ENCODE measurements at places on chromosomes 16 and 17.
A peak's percentile ranks its signal among the peaks of the same experiment; 100 is the strongest.

GRCh38 chr17:55487695-55488432 lies 23.4 kb downstream of the SMIM36 start:
- DNase-seq = no peak

DNA sequence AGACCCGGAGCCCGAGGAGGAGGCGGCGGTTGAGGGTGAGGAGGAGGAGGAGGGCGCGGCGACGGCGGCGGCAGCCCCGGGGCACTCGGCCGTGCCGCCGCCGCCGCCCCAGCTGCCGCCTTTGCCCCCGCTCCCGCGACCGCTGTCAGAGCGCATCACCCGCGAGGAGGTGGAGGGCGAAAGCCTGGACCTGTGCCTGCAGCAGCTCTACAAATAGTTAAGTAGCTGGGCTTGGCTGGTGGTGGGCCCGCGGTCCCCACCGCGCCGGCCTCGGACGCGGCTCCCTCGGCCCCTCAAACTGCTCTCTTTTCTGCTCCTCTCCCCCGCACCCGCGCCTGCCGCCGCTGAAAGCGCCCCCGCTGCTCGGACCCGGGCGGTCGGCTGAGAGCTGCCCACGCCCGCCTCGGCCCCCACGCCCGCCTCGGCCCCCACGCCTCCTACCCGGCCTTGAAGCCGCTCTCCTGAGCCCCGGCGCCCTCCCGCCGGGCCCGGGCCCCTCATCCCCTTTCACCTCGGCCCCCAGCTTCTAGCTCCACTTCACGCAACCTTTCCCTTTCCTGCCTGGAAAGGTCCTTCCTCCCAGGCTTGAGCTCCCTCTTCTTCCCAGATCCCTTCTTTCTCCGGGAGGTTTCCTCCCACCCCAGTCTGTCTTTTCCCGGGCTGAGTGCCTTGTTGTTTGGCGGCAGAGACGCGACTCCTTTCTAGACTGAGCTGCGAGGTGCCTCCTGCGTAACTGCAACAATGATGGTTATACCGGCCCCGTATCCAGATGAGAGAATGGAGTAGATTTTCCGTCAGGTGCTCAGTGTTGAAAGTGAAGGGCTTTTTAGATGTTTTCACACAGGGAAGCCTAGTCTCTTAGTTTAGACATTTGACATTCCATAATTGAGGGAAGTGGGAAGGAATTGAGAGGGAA lies 850 bp downstream of the PPM1E start:
- no peak for DNase-seq

DNA sequence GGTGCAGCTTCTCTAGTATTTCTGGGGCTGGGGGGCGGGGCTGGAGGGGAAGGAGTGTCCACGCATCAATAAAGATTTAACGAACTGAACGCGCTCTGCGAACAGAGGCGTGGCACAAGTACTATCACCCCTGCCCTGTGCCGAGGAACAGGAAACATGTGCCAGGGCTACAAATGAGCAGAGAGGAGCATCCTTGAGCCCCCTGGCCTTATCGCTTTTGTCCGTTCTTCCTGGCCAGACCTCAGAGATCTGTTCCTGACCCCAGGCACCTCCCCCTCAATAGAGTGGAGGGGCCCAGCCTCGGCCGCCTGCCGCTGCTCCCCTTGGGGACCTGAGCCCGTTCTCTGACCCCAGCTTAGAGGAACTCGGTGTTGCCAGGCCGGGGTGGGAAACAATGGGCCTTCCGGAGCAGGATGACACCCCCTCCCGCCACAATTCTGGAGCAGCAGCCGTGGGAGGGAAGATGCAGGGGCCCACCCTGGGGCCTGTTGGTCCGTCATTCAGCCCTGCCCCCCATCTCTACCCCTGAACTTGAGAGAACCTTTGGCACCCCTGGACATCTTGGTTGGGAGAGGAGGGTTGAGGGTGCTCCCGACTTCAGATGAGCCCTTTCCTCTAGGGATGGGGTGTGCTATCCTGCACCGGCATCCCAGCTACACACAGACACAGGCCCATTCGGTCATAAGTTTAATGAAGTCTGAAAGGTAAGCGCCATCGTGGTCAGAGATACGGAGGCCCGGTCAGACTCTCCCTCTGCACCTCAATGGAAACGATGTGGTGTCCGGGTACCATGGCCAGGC lies 1.1 kb downstream of the NAA38 start:
- DNase-seq = no peak

- DNase-seq = no peak
These were observed 40.1 kb downstream of the CLEC16A start for GRCh38 chr16:10984509-10984908.

DNA sequence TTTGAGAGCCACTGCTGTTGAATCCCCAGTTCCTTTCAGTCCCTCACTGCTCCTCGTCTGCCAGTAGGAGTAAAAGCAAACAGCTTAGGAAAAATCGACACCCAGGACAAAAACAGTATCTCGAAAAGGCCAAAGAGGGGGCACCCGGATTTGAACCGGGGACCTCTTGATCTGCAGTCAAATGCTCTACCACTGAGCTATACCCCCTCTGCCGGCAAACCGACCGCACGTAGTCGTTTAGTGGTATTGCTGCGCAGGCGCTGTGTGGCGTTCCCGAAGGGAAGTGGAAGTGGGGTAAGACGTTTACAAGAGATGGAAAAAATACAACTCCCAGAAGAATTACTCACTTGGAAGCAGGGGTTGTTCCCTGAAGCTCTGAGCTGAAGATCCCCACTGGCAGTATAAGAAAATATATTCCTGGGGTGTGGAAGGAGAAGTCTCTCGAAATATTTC lies 2.2 kb upstream of the PLXDC1 start:
- peak; percentile 47 for DNase-seq

- DNase-seq = no peak
These were observed 176.1 kb downstream of the CCDC182 start for GRCh38 chr17:57569021-57569420.

DNA sequence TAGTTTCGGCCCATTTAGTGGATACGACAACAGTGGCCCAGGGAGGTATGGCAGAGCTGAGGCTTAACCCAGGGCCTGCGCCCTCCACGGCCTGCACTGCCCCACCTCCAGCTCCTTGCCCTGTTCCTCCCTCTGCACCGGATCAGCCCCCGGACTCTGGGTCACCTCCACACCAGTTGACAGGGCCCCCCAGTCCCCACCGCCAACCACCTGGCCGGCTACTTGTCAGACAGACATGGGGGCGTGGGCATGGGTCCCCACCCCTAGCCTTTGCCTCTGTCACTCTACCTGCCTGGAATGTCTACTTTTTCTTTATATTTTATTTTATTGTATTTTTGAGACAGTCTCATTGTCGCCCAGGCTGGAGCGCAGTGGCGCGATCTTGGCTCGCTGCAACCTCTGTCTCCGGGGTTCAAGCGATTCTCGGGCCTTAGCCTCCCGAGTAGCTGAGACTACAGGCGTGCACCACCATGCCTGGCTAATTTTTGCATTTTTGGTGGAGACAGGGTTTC lies 3.0 kb upstream of the ACTG1 start:
- DNase-seq = no peak

DNA sequence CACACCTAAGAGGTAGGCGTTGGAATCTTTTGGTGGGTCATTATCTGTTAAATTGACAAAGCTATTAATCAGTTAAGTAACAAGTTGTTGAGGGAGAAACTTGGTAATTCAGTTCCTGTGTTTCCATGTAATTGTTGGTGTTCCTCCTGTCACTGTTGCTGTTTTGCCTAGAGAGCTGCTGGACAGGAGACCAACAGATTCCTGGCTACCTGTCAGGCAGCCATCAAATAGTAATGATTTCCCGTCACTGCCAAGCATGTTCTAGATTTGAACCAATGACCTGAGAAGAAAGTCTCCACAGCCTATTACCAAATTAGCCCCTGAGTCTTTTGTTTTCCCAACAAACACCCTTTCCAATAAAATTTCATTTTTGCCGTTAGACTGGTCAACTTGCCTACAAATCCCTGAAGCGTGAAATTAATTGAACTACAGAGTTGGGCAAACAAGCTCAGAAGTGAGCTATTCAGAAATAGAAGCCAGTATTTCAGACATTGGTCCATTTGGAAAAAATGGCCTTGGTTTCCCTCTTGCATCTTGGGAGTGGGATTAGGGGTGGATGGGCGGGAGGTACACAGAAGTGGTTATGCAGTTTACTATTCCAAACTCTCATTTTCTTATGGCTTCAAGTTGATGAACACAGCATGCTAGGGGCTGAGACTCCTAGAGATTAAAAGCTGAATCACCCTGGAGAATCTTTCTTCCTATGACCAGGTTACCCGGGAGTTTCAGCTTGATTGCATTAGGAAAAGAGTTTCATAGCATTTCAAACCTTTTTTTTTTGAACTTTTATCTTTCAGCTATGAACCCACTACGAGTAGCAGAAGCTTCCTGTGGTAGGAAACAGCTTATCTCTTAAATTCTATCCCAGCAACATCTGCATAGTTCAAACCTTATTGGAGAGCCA lies 262.8 kb upstream of the MAF start:
- no peak for DNase-seq

DNA sequence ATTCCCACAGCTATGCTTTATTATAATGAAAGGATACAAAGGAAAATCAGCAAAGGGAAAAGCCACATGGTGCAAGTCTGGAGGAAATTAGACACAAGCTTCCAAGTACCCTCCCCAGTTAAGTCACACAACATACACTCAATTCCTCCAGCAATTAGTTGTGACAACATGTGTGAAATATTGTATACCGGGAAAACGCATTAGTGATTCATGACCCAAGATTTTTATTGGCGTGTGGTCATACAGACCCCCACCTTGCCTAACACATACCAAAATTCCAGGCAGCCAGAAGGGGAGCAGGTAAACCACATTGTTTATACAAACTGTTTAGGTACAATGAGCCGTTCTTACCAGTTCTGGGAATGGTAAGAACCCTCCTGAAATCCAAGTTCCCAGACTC lies 160.6 kb downstream of the CYB561 start:
- no peak for DNase-seq

DNA sequence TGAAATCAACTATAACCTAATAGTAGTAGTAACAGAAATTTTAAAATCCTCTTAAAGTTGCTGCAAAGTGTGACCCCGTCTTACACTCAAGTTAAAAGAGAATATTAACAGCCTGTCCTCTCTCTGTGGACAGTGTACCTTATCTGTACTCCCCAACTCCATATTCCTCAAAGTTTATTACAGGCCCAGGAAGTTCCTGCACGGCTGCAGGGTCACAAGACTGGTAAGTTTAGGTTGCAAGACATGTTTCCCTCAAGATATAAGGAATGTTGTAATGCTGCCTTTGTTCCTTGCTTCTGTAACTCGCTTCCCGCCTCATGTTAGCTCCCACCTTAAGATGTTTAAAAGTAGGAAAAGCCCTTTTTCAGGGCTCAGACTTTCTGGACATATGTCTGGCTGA lies 72.2 kb downstream of the ITFG1 start:
- no peak for DNase-seq

GRCh38 chr16:67283039-67283825 lies 3.9 kb downstream of the PLEKHG4 start:
- no peak for DNase-seq

GRCh38 chr17:48626245-48627117 lies at the start of gene HOXB9:
HOXB9 (minus strand) TSS chr17:48626358; CDS start chr17:48626269, 89 bp downstream.
- DNase-seq = no peak

GRCh38 chr17:69501591-69502468 lies 87.3 kb downstream of the MAP2K6 start:
- peak; percentile 47 for DNase-seq

DNA sequence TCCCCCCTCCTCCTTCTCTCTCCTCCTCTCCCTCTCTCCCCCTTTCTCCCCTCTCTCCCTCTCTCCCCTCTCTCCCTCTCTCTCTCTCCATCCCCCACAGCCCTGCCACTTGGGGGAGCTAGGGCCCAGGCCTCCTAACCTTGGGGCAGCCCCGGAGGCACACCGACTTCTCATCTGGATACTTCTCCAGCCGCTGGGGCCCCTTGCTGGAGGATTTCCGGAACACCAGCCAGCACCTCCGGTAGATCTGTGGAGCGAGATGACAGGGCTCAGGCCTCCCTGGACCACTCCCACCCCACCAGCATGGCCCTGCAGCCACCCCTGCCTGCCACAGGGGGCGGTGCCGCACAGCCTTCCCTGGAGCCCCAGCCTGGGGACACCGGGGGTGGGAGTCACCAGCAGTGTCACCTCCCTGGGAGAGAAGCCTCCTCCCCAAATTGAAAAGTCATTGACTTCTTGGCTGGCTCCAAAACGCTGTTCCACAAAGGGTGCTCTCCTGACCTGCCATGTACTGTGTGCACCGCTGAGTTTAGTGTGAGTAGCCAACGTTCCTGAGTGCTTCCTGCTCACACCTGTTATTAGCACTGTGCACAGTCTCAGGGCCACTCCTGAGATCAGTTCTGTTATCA lies 10.5 kb downstream of the DOK4 start:
- no peak for DNase-seq

DNA sequence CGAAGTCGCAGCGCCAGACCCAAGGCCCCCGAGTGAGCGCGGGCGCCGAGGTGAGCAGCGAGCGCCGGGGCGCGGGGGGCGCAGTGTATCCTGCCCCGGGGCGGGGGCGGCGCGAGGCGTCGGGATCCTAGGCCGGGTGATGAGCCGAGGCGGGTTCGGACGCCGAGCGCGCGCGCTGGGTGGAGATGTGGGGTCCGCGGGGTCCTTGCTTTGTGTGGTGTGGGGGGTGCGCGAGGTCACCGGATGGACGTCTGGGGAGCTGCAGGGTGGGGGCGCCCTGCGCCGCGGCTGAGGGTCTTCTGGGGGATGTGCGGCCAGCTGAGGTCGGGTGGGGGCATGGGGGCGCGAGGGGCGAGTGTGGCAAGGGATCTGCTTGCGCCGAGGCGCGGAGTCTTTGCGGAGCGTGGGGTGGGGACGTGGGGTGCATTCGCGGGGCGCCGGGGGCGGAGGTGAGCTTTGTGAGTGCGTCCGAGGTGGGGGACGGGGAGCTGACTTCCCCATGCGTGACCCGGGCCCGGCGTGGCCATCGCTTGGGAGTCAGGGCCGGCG lies 560 bp downstream of the RAI1 start:
- DNase-seq = no peak

DNA sequence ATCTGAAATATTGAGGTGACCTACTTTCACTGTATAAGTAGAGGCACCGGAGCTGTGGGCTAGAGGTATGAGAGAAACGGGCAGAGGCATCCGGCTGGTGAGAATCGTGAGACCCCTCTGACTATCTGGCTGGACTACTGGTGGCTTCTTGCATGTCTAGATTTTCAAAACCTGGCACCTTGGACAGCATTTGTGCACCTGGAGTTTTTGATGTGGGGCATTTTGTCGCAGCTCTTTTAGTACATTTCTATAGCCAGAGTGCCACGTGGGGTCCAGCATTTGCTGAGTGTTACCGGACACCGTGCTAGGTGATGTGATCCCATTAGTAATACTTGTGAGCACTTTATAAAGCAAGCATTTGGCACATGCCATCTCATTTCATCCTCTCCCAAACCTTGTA lies 32.6 kb upstream of the SHISA9 start:
- DNase-seq = no peak

GRCh38 chr16:11621920-11622651 lies 35.4 kb upstream of the LITAF start:
- DNase-seq = no peak

GRCh38 chr16:35562471-35562870 lies 2103.1 kb downstream of the TP53TG3F start:
- DNase-seq = no peak
